ENCODE measurements at places on chromosomes 2 and 18.

GRCh38 chr2:129907256-129907998 is 72.0 kb upstream of the RAB6C start:
- DNase-seq = no peak

DNA sequence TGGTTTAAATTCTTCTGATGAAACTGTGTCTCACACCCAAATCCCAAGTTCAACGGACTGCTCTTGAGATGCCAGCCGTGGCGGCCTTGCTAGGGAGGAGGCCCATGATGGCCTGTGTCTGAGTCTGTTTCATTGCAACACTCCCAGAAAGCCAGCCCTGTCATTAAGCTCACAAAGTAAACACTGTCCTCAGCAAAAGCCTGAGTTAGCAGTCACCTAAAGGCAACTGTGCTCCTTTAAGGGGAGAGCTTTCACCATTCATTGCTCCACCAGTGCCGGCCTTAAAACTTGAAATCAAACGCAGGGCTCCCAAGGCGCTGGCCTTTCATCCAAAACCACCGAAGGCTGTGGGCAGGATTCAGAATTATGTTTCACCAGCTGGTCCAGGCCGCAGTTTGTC is 42.5 kb upstream of the PPP1CB start:
- no peak for DNase-seq

- DNase-seq = no peak
These were observed 119.8 kb downstream of the PTPN4 start for GRCh38 chr2:119879502-119879901.

DNA sequence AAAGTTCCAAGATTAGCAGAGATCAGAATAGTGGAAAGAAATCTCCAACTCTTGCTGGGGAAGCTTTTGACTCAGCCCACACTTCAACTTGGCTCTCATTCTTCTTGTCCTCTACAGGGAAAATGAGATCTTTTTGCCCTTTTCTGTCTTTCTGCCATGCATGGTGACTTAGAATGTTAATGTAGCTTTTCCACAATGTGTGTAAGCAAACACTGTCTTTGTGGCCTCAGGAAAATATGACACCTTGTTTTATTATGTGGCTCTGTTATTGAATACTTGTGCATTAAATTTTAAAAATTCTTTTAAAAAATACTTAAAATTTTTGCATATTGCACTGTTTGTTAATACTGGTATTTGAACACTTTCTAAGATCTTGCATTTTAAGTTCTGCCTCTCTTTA is 65.4 kb upstream of the WDR75 start:
- DNase-seq = no peak

DNA sequence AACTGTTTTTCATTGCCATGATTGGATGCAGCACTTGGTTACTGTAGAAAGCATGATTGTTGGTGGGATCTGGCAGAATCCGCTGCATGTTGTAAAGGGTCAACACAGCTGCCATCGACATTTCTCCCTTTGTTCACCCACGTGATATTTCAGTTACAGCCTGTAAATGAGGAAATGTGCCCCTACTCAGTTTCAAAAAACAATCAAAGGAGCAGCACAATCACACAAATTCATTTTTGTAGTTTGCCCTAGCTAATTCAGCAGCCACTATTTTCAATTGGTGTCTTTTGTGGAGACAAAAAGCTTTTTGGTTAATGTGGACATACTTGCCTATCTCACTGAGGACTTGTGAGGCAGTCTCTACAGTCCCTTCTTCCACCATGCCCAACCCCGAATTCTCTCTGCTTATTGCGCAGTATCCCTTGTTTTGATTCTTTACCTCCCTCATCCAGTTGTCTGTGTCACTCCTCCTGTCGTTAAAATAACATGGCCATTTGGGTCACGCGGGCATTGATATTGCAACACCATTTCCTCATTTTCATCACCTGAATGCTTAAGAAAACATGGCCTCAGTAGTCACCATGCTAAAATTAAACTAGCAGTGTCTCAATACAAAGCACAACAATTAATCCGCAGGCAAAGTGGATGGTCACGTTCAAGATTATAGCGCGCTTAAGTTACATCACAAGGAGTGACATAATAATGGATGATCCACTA is 6.4 kb upstream of the PROC start:
- no peak for DNase-seq

DNA sequence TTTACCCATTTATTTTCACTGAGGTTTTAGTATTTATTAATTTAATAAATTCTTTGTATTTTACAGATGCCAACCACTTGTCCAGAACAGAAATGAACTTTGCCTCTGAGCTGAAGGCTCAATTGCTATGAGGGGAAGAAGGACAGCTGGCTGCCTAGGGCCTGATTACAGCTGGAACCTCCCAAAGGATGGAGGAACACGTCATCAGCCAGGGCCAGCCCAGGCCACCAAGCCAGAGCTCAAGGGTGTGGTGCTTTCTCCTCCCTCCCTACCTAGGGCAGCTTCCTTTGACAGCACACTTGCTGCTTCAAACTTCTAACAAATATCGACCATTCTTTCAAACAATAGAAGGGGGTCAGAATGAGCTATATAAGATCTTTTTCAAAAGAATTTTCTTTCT is 19.7 kb upstream of the RIOK3 start:
- no peak for DNase-seq

- DNase-seq = no peak
These were observed 29.7 kb upstream of the CASP10 start for GRCh38 chr2:201152999-201153815.

GRCh38 chr2:38433607-38433975 is 56.5 kb upstream of the ATL2 start:
- DNase-seq = no peak

DNA sequence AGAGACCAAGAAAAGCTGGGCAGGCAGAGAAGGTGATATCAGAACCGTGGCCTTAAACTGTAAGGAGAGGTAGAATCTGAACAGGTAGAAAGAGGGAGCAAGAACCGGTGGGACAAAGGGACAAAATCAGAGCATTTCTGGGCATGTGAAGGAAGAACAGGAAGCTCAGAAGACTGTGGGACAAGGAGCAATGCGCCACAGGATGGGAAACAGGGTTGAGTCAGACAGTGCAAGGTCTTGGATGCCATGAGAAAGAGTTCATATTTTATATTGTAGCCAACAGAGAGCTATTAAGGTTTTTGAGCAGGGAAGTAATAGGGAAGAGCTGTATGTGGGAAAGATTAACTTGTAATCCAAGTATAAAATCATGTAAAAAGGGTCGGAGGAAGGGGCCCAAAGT is 106.4 kb upstream of the UGP2 start:
- no peak for DNase-seq

All from activated CD4-positive, alpha-beta T cell treated with anti-CD3 and anti-CD28 coated beads, Interleukin-2, amount 50 U/mL, for 24 hours (primary cell).